ENCODE measurements at places on chromosomes 7 and 10.

- no peak for DNase-seq
These were observed 61.2 kb downstream of the NEURL1 start for GRCh38 chr10:103554488-103555324.

DNA sequence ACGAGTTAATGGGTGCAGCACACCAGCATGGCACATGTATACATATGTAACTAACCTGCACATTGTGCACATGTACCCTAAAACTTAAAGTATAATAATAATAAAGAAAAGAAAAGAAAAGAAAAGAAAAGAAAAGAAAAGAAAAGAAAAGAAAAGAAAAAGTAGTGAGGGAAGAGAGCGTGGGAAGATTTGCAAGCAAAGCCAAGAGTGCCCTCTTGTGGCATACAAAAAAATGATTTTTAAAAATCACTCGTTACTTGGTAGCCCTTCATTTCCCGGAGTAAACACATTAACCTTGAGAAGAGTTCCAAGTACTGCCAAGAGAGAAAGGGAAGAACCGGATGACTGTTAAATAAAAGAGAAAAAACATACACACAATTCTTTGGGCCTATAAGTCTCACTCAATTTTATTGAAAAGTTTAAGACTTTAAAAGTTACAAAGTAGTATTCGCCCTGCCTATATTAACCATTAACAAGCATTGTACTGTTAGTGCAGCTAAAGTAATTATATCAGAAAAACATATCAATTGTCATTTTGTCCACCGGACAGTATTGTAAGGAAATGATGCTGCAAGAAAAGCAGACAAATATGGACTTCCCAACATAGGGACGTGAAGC, 6.2 kb upstream of the CH25H start:
- no peak for DNase-seq

- DNase-seq, result no peak
These were observed 16.8 kb downstream of the OCM2 start for GRCh38 chr7:97973206-97973658.

- DNase-seq, result no peak
These were observed 724 bp downstream of the CAPZA2 start for GRCh38 chr7:116862951-116863670.

- DNase-seq, result no peak
These were observed 100.8 kb downstream of the C10orf90 start for GRCh38 chr10:126569513-126570244.

GRCh38 chr10:84822931-84823630, 494.7 kb downstream of the CCSER2 start:
- no peak for DNase-seq

- DNase-seq, result peak; percentile 15
These were observed 586 bp upstream of the ANKRD26 start for GRCh38 chr10:27100813-27101347.

GRCh38 chr7:147060070-147060469, 943.5 kb downstream of the CNTNAP2 start:
- no peak for DNase-seq

DNA sequence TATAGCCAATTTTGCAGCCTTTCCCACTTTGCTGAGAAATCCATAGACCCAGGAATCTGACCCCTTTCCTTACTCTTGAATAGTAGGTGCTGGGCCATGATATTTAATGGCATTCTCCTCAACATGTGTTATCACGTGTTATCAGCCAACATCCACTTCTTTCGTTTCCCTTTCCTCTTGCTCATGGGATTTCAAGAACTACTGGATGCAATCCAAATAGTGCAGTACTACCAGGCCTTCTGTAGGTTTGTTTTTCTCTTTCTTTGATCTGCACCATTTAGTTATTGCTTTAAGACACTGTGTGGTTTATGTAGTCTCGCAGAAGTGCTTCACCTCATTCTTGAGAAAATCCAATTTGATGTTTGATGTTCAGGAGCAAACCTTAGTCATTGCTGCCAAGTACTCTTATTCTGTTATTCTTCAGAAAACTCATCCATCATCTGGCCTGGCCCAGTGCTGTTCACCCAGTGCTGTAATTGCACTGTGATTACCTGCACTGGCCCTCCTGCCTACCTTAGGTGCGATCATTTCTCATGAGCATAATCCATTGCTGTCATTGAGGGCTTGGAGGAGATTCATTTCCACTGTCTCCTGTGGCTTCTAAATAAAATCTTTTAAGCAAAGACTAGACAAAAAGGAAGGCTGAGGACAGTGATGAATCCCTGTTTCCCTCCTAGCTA, 315.3 kb downstream of the BMPER start:
- DNase-seq, result no peak

DNA sequence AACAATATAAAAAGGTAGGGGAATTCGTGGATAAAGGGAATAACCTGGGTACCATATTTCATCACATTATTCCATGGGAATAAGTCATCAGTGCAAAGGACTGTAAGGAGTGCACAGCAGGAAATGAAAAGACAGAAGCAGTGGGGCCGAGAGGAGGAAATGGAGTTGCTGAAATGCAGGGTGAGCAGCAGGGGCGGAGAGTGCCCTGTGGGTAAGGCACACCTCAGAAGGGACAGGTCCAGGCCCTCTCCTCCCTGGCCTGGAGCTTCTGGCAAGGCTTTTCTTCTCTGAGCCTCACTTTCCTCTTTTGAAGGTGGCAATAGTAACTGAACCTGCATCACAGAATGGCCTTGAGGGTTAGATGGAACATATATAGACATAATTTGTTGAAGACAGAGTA, 26.2 kb downstream of the IKZF1 start:
- no peak for DNase-seq

- DNase-seq, result no peak
These were observed 134.2 kb upstream of the GJD4 start for GRCh38 chr10:35470925-35471315.

- no peak for DNase-seq
These were observed 138.9 kb downstream of the NOC3L start for GRCh38 chr10:94223702-94224370.

- DNase-seq, result no peak
These were observed 80.2 kb downstream of the ZEB1 start for GRCh38 chr10:31399171-31399570.

DNA sequence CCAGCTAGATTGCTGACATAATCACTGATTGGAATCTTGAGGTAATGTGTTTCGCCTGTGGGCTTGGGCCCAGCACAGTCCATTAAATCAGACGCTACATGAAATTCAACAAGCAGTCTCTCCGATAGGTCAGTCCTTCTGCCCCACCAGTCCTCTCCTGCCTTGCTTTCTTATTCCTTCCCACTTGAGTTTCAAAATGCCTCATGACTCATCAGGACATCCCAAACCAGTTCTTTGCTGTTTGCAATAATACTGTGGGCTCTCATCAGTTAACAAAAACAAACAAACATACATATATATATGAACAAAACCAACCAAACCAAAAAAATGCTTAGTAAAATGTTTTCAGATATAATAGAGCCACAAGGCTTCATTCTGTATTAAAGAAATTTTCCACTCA, 599.0 kb downstream of the SORCS1 start:
- DNase-seq, result no peak

- no peak for DNase-seq
These were observed 88.7 kb downstream of the ARID5B start for GRCh38 chr10:61989995-61990760.

- DNase-seq, result no peak
These were observed 24.6 kb upstream of the PLEKHA1 start for GRCh38 chr10:122349758-122350369.

Measured in T-helper 17 cell (primary cell).